ENCODE measurements at places on chromosomes 5 and 9.

GRCh38 chr5:138111937-138112336 lies 27.3 kb downstream of the NME5 start:
- DNase-seq = no peak

DNA sequence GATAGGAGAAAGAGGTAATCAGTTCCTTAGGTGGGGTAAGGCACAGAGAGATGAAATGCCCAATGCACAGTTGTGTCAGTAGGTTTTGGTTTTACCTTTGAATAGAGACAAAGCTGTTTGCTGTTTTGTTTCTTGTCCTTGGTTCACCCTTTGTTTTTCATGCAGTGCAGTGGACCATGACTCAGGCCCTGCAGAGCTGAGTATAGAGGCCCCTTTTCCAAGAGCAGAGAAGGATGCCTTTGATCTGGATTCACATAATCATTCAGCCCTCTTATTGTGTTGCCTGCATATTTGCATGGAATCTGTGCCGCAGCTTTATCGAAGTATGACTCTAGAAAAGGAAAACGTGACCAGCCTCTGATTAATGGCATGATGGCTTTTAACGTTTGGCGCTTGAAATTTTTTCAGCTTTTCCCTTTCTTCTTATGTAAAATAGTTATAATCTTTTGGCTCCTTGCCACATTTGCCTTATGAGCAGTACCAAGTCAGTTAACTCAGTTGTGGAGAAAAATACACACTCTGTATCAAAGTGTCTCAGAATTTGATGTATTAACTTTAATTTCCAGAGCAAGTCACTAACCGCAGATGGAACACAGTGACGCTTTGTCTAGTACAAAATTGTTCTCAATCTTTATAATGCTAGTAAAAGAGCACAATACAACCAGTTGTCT lies 197.6 kb downstream of the KDM4C start:
- DNase-seq = no peak

GRCh38 chr5:81147886-81148571 lies 85.1 kb upstream of the CKMT2 start:
- no peak for DNase-seq

DNA sequence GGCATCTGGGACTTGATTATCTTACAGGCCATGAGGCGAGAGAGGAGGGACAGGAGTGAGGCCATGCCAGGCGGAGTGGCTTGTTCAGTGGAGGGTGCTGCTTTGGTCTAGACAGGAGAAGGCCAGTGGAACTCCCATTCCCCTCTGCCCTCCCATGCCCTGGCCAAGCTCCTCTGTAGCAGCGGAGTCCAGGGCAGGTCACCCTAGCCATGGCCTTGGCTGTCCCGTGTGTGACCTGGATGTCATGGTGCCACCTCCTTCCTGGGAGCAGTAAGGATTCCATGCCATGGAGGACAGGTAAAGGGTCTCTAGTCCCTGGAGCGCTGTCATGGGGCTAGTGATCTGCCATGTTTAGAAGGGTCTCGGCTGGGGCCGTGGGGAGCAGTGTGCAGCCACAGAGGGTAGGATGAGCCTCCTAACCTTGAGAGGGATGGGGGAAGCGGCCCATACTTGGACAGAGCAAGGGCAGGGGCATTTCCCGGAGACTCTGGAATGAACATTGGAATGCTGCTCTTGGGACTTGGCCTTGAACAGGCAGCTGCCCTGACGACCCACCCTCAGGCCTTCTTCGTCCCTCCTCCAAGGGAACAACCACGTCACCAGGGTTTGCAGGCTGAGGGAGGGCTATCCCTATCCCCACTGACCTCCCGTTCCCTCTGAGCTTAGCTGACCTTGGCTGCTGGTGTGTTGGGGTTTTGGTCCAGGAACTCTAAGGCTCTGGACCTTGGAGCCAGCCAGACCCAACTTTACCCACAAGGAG lies 100.4 kb downstream of the DAB2IP start:
- no peak for DNase-seq

DNA sequence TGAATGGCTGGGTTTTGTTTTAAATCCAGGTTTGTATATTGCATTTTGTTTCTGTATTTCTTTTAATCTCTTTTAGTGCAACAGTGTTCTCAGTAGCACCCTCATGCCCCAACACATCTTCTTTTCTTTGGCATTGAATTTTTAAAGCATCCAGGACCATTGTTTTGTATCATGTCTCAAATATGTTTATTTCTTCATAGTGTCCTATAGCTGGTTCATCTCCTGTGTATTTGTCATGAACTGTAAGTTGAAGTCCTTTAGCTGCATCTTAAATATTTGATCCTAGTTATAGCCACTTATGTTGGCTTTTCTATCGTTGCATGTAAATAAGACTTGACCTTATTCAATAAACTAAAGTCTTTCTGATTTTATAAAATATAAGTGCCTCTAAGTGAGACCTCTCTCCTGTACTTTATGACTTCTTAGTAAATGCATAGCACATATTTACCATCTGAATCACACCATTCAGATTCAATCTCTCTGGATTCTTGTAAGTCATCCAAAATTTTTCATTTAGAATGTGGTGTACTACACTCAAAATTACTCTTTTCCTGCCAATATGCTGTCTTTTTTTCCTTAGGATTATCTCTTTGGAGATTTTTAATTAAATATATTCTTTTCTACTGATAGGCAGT lies 21.0 kb upstream of the ERCC6L2 start:
- no peak for DNase-seq

DNA sequence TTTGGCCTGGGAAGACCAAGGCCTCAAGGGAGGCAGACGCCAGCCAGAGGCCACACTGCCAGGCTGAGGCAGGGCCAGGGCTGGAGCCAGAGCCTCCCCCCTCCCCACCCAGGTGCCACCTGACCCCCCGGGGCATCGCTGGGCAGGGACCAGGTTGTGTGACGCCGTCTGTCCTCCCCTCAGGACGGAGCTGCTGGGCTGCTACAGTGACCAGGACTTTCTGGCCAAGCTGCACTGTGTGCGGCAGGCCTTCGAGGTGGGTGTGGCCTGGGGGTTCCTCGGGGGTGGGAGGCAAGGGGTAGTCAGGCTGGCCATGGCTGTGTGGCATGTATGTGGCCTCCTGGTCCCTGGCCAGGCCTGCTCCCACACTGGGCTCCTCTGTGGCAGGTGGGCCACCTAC lies 17.9 kb upstream of the DOLPP1 start:
- DNase-seq = no peak

GRCh38 chr9:25678147-25678666 lies at the start of gene TUSC1:
TUSC1 (minus strand) TSS chr9:25678444; CDS start chr9:25678312, 132 bp downstream.
- peak; percentile 53 for DNase-seq

DNA sequence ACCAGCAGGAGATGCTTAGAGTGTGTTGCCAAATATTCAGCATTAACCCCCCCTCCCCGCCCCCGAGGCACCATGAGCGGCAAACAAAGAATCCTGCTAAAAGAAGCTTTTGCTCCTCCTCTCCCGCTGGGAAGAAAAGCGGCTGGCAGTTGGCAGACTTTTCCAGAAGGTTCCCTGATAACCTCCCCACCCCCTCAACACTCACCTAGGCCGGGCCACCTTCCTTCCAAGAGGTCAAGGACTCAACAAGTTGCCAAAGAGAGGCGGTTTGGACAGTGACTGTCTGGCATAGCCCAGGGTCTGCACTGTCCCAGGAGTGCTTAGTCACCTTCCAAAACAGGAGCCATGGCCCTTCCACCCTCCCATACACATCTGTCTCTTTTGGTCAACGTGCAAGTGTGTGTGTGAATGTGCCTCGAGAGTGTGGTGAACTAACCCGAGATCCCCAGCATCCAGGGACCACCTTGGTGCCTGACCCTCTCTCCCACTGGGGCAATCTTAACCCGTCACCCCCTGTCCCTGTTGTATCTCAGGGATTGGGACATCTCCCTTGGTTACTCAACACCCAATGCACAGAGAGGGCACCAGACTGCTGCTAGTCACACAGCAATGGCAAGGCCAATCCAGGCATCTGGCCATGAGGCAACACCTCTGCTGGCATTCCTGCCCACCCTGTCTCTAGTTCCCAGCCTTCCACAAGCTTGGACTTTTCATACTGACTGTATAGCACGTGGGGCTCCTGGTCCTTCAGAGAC lies 18.9 kb downstream of the CAMK2A start:
- no peak for DNase-seq
